Bronchus fibroblast of lung (primary cell): ENCODE measurements at places on chromosomes 2 and 18. TPM values are rescaled to one million over a fixed set of nuclear protein-coding genes. Genes with fewer than 3 reads are reported as not detected.

OXER1 gene
- total RNA-seq, result under 0.01 and 0.17 TPM in 2 replicates

CCDC74B gene
- 6.2 and 6.9 TPM in 2 replicates for total RNA-seq

IL18R1 gene
- total RNA-seq, result 1.0 and 1.3 TPM in 2 replicates

TXNL4A gene
- 48.3 and 50.1 TPM in 2 replicates for total RNA-seq

CRYBA2 gene
- not detected in 2 replicates for total RNA-seq

SERPINB13 gene
- total RNA-seq, result not detected in 2 replicates

OBSL1 gene
- total RNA-seq, result 32.0 and 32.1 TPM in 2 replicates

NRP2 gene
- total RNA-seq, result 18.3 and 22.7 TPM in 2 replicates

PSMD14 gene
- 71.4 and 98.7 TPM in 2 replicates for total RNA-seq

HSPD1 gene
- total RNA-seq, result 227 and 278 TPM in 2 replicates

MOGAT1 gene
- total RNA-seq, result not detected in 2 replicates

CEBPZOS gene
- total RNA-seq, result 16.5 TPM in 2 replicates

GREB1 gene
- total RNA-seq, result 0.17 and 0.30 TPM in 2 replicates

SLC5A7 gene
- total RNA-seq, result not detected in 2 replicates

FSHR gene
- total RNA-seq, result not detected in 2 replicates

GAL3ST2 gene
- total RNA-seq, result not detected in 2 replicates

HNRNPLL gene
- total RNA-seq, result 29.1 and 31.8 TPM in 2 replicates

CRIM1 gene
- 105 and 124 TPM in 2 replicates for total RNA-seq

SEMA4F gene
- total RNA-seq, result 5.4 and 5.5 TPM in 2 replicates

SLC11A1 gene
- under 0.01 and 0.30 TPM in 2 replicates for total RNA-seq

SERPINB10 gene
- total RNA-seq, result 1.7 TPM in 1 of 2 replicates, not detected in the other

IL1B gene
- total RNA-seq, result 0.17 and 0.45 TPM in 2 replicates

KCNG3 gene
- total RNA-seq, result not detected in 2 replicates

HOXD3 gene
- not detected in 2 replicates for total RNA-seq

TMEM247 gene
- not detected in 2 replicates for total RNA-seq

BMPR2 gene
- total RNA-seq, result 11.4 and 13.4 TPM in 2 replicates

PRR30 gene
- total RNA-seq, result not detected in 2 replicates

CFC1 gene
- not detected in 2 replicates for total RNA-seq

INHBB gene
- total RNA-seq, result not detected in 2 replicates

PLGLB2 gene
- 0.89 TPM in 1 of 2 replicates, not detected in the other for total RNA-seq

TMEM163 gene
- total RNA-seq, result not detected in 2 replicates

DIS3L2 gene
- total RNA-seq, result 19.6 and 22.7 TPM in 2 replicates

TMEM37 gene
- 0.45 and 0.84 TPM in 2 replicates for total RNA-seq

GCG gene
- total RNA-seq, result not detected in 2 replicates

ADAM23 gene
- 3.4 and 5.5 TPM in 2 replicates for total RNA-seq

GKN1 gene
- total RNA-seq, result not detected in 2 replicates

LCT gene
- total RNA-seq, result not detected in 2 replicates
